ENCODE measurements at places on chromosomes 11 and 22.

DNA sequence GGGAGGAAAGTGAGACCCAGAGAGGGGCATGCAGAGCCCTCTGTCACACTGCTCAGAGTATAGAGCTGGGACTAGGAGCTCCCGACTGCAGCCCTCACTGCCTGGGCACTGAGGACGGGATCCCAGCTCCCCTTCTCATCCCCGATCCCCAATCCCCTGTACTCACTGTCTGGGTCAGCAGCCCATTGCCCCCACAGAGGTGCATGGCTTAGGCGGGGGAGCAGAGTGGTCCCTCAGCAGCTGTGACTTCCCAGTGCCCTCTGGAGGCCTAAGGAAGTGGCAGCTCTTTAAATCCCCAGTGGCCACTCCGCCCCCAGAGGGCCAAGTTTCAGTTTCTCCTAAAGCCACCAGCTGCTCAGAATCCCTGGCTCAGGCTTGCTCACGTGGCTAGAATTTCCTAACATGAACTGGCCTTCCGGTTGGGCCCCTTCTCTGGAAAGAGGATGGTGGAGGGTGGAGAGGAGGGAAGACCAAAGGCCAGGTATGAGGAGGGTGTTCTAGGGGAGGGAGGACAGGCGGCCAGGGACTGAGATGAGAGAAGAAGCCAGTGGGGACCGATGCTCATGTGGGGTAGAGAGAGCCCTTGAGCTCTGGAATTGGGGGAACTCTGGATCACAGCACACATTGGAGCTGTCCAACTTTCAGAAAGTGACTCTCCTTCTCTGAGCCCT, at the start of gene BATF2:
Gene BATF2 (minus strand): TSS at position 262 of the 671 bp plus-strand sequence. CDS start 57 bp downstream, at position 205.
- peak; percentile 84 for DNase-seq

GRCh38 chr11:45041596-45041995, 90.9 kb upstream of the TP53I11 start:
- no peak for DNase-seq

DNA sequence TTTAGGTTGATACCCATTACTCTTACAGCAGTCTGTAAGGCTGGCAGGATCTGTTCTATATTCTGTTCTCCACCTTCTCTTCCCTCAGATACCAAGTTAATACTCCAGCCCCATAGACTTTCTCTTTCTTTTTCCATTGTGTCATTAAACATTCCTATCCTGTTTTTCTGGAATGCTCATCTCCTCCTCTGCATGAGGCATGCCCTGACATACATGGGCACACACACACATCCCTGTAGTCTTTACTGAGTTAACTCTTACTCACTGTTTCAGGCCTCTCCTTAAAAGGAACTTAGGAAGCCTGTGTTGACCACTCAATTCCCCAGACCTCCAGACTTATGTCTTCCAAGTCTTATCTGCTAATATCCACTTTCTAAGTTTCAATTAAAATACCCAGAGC, 476.8 kb downstream of the METTL15 start:
- no peak for DNase-seq

GRCh38 chr11:92384358-92384757, 159.7 kb downstream of the FAT3 start:
- DNase-seq: peak; percentile 27

DNA sequence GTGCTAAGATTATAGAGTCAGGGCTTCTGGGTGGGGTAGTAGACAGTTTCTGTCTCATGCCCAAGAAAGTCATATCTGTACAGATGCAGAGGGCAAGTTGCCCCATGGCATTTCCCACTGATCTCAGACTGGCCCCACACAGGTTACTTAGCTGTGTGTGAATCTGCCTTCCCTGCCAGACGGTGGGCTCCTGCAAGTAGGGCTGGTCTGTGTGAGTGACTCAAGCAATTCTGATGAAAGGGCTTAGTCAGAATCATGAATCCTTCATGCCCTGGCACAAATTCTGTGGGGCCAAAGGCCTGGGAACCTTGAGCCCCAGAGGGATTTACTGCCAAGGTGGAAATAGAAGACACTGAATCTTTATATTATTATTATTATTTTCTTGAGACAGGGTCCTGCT, 30.4 kb downstream of the USH1C start:
- DNase-seq: no peak

DNA sequence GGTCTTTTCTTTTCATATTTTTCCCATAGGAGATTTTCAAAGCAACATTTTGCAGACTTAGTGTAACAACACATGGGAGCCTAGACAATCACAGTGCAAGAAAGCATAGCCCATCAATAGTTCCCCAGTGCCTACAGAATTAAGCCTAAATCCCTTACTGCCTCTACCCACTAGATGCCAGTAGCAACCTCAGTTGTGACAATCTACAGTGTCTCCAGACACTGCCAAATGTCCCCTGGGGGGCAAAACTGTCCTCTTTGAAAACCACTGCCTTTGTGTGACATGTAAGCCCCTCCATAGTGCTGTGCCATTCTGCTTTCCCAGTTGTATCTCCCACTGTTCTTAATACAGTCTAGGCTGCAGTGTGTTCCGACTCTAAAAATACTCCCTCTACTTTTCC, 1329.0 kb downstream of the LRRC4C start:
- DNase-seq: peak; percentile 6

DNA sequence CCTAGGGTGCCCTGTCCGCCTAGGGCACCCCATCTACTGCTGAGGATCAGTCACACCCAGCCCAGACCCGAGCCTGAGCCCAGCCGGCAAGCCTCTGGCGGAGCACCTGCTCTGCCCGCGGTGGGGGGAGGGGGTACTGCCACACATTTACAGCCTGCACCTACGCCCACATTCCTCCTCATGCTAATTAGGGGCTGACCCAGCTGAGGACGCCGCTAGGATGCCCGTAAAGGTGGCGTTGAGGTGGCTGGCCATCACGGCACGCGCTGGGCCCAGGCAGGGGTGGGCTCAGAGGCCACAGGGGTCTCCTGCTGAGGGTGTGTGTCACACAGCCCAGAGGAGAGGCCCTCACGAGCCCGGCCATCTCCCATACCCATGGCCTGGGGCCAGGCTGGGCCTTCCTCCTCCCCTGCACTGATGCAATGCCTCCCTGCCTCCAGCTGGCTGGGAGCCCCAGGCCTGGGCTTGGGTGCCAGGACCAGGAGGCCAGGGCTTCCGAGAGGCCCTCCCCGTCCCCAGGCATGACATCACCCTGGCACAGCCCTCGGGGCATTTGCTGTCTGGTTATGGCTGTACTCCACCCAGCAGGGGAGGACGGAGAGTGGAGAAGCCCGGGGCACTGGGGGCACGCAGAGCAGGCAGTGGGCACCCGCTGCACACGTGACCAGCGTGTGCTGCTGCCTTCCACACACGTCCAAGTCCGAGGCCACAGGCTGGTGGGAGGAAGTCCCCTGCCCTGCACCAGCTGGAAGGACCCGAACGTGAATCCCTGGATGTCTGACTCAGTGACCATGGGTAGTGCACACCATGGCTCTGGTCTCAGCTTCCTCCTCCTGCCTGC, 12.7 kb downstream of the DUSP8 start:
- DNase-seq: no peak

GRCh38 chr11:115759622-115760460, 255.6 kb upstream of the CADM1 start:
- DNase-seq: no peak

GRCh38 chr11:116827461-116827860, 2.2 kb upstream of the APOC3 start:
- no peak for DNase-seq

DNA sequence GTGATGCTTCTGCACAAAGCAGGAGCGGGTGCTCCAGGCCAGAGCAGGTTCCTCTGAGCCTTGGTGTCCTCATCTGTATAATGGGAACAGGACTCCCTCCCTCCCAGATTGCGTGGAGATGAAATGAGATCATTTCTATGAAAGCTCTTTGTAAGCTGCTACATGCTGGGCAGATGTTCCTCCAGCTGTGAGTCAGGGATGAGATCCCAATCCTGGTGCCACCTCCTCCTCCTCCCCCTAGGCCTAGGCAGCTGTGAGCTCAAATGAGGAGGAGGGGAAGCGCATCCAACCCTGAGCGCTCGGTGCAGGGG, 7.0 kb upstream of the CABP2 start:
- DNase-seq: no peak

GRCh38 chr11:79419120-79419519, 21.7 kb downstream of the TENM4 start:
- DNase-seq: no peak
